ENCODE measurements at places on chromosomes 4 and X. TPM values are rescaled to one million over a fixed set of nuclear protein-coding genes. Genes with fewer than 3 reads are reported as not detected.

GRCh38 chr4:139934057-139934707 is 219.8 kb downstream of the MAML3 start:
- H3K27me3 ChIP-seq: no peaks in the 10 kb centered on the region
- no peaks in the 10 kb centered on the region for H3K36me3 ChIP-seq
- H3K4me1 ChIP-seq: no peaks in the 10 kb centered on the region
- H3K27ac ChIP-seq: no peak overlapping the region

DNA sequence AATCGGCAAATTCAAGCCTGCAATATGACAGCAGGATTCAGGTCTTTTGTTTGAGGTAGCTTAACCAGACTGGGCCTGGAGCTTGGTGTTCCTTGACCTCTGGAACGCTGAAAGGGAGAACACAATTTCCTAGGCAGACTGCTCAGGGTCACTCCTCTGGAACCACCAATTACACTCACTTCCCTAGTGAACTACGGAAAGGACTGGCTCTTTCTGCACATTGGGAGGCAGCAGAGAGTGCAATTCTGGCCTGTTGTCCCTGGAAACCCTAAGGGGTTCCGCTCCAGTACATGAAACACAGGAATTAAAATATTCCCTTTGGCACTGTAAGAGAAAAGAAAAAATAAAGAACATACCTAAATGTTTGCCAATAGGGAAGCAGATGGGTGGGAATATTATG is 58.6 kb downstream of the GPC3 start:
- H3K27ac ChIP-seq: no peak overlapping the region
- H3K36me3 ChIP-seq: no peaks in the 10 kb centered on the region
- no peak overlapping the region for H3K4me3 ChIP-seq
- no peaks in the 10 kb centered on the region for H3K27me3 ChIP-seq
- DNase-seq: no peak
- peaks cover 4% of the 10 kb centered on the region for H3K4me1 ChIP-seq

DNA sequence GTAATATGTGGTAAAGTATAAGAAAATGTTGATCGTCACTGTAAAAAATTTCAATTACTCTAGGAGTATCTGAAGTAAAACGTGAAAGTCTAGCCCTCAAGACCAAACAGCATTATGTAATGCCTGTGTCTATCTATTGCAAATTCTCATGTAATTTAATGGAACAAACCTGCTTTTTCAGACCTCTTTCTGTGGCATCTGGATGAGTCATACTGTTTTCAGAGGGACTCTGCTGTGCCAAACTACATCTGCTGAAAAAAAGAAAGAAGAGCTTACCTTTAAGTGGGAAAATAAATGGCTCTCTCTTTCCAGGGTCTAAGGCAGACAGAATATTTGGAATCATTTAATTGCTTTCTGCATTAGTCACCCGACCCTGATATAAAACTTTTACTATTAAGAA is 89.8 kb upstream of the ARMCX2 start:
- no peak for DNase-seq
- no peaks in the 10 kb centered on the region for H3K4me1 ChIP-seq
- no peak overlapping the region for H3K27ac ChIP-seq
- no peaks in the 10 kb centered on the region for H3K27me3 ChIP-seq

Gene TREX2
- total RNA-seq: 2.0 TPM

Gene FHL1
- 0.73 TPM for total RNA-seq
